ENCODE measurements at places on chromosomes 12 and 14. TPM values are rescaled to one million over a fixed set of nuclear protein-coding genes. Genes with fewer than 3 reads are reported as not detected.

- H3K36me3 ChIP-seq, result peaks cover 40% of the 10 kb centered on the region
- H3K27ac ChIP-seq, result no peak overlapping the region
- H3K4me1 ChIP-seq, result no peaks in the 10 kb centered on the region
- no peak overlapping the region for H3K4me3 ChIP-seq
These were observed 221.2 kb downstream of the SSPN start for GRCh38 chr12:26416550-26416949.

- H3K4me1 ChIP-seq, result peaks cover 31% of the 10 kb centered on the region
- no peak overlapping the region for H3K4me3 ChIP-seq
- no peak overlapping the region for H3K27ac ChIP-seq
- no peaks in the 10 kb centered on the region for H3K36me3 ChIP-seq
- DNase-seq, result no peak
These were observed 215.4 kb downstream of the MSRB3 start for GRCh38 chr12:65493913-65494245.

GRCh38 chr12:46160981-46161690 is 107.7 kb downstream of the SLC38A1 start:
- H3K4me3 ChIP-seq, result no peak overlapping the region
- H3K27me3 ChIP-seq, result no peaks in the 10 kb centered on the region
- H3K27ac ChIP-seq, result no peak overlapping the region

Gene KRT82
- total RNA-seq, result not detected

Gene P2RX2
- not detected for total RNA-seq

Gene DHRS2
- total RNA-seq, result 2,867 TPM

Gene CLEC9A
- total RNA-seq, result not detected

Gene KRT3
- not detected for total RNA-seq

Data from HepG2 (cell line).